Esophagus muscularis mucosa (tissue), 4 donors: ENCODE measurements at places on chromosomes 16 and 17. TPM values are rescaled to one million over a fixed set of nuclear protein-coding genes. Genes with fewer than 3 reads are reported as not detected.

GRCh38 chr16:86387468-86388440, 122.6 kb upstream of the FOXF1 start:
- no peak overlapping the region for H3K4me3 ChIP-seq
- DNase-seq: no peak
- no peaks in the 10 kb centered on the region for H3K27me3 ChIP-seq
- no peak overlapping the region for H3K27ac ChIP-seq
- peaks cover 11% of the 10 kb centered on the region for H3K4me1 ChIP-seq

DNA sequence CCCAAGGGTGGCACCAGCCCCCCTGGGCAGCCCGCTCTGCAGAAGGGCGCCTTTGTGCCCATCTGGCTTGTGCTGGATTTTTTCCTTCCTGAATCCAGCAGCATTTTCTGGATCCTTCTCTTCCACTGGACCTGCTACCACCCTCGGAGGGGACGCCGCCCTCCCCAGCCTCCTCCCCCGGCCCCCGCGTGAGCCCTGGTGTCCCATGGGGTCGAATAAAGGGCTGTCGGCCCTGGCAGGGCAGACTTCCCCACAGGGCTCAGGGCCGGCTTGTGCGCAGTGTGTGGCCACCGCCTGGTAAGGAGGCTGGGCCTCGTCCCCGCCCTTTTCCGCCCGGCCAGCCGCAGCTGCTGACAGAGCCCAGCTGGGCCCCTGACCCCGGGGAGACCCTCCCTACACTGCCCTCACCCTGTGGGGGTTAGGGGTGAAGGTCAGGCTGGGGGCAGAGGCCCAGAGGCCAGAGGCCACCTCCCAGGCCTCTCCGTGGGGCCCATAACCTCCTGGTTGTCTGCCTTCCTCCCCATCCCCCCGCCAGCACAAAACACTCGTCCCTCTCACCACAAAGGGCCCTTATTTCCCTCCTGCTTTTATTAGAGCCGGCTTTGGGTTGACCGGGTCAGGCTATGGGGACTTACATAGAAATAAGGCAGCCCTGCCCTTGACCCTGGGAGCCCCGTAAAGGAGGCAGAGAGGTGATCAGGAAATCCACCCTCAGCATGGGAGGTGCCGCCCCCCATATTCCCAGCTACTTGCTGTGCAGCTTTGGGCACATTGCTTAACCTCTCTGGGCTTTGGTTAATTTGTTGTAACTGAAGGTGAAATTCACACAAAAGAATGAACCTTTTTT, 179.3 kb upstream of the CIBAR2 start:
- H3K4me3 ChIP-seq: no peak overlapping the region
- H3K27ac ChIP-seq: peak overlapping the region; percentile 47
- H3K36me3 ChIP-seq: no peaks in the 10 kb centered on the region
- H3K27me3 ChIP-seq: no peaks in the 10 kb centered on the region
- H3K4me1 ChIP-seq: peaks cover 49% of the 10 kb centered on the region

DNA sequence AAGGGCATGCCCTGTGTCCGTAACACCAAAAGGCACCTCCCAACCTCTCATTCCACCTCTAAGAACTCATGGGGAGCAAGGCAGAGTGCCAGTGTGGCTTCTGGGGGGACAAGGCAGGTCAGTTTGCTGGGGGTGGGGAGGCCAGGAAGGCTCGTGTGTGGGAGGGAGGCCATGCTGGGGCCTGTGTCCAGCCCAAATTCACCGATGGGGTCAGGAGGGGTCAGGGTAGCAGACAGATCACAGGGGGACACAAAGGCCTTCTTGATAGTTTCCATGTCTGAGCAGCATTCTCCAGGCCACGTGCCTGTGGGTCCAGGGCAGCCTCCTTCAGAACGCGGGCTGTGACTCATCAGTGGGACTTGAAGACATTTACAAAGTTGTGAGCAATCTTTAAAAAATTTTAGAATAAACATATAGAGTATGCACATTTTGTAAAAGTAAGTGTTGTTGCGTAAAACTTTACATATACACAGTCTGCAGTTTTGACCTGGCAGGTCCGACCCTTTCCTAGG, 20.9 kb downstream of the SPACA3 start:
- H3K4me1 ChIP-seq: no peaks in the 10 kb centered on the region
- no peak overlapping the region for H3K4me3 ChIP-seq
- DNase-seq: no peak
- no peaks in the 10 kb centered on the region for H3K27me3 ChIP-seq
- H3K27ac ChIP-seq: no peak overlapping the region

DNA sequence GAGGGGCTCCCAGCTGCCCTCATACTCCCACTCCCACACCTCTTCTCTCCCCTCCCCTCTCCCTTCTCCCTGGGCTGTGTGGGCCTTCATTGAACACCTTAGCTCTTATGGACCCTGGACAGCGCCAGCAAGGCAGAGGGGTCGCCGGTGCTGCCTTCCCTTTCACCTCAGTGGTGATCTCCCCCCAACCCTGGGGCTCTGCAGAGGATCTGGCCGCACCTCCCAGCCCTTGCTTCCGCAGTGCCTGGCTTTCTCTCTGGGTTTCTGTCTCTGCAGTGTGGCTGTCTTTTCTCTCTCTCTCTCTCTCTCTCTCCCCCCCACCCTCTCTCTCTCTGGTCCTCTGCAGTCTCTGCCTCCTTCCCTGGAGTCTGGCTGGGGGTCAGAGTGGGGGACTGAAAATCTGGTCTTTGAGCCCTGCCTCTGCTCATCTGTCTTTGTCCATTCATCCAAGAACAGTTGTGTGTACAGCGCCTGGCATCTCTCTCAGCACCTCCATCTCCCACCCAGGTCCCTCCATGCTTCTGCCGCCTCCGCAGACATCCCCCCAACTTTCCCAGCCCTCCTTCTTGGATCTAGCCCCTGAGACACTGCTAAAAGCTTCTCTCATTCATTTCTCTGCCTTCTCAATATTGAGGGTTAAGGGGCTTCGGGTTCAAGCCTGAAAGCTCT, 1.1 kb downstream of the SEZ6L2 start:
- H3K27me3 ChIP-seq: peaks cover 58% of the 10 kb centered on the region
- H3K27ac ChIP-seq: no peak overlapping the region
- no peak for DNase-seq
- H3K4me3 ChIP-seq: no peak overlapping the region

DNA sequence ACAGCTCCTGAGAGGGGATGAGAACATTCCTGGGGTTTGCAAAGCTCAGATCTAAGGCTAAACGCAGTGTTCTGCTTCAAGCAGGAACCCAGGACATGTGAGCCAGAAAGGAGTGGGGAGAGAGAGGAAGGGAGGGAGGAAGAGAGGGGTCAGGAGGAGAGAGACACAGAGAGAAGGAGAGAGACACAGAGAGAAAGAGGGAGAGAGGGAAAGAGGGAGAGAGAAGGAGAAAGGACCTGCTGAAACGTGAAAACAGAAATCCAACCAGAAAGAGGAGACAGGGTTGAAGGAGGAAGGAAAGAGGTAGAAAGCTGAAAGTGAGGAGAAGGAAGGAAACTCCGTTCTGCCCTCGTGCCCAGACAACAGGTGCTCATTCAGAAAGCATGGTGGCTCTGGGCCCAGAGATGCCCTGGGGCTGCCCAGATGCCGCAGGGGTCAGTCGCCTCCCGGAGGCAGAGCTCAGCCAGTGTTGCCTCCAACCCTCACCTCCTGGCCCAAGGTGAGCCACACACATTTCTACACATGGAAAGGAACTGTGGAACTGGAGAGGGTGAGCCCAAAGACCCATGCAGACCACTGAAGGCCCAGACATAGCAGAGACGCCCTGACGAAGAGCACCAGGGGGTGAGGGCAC, 49.0 kb upstream of the ENPP7 start:
- no peaks in the 10 kb centered on the region for H3K4me1 ChIP-seq
- no peak overlapping the region for H3K4me3 ChIP-seq
- H3K27ac ChIP-seq: no peak overlapping the region

- H3K36me3 ChIP-seq: peaks cover 27% of the 10 kb centered on the region
- no peaks in the 10 kb centered on the region for H3K27me3 ChIP-seq
- no peak overlapping the region for H3K4me3 ChIP-seq
- H3K4me1 ChIP-seq: peaks cover 42% of the 10 kb centered on the region
Measured at GRCh38 chr17:50956750-50957523, 90.8 kb upstream of the TOB1 start.

GRCh38 chr16:11032000-11032921, 87.9 kb downstream of the CLEC16A start:
- no peak for DNase-seq
- H3K27me3 ChIP-seq: no peaks in the 10 kb centered on the region
- peaks cover 52% of the 10 kb centered on the region for H3K36me3 ChIP-seq
- H3K4me1 ChIP-seq: peaks cover 27% of the 10 kb centered on the region

DNA sequence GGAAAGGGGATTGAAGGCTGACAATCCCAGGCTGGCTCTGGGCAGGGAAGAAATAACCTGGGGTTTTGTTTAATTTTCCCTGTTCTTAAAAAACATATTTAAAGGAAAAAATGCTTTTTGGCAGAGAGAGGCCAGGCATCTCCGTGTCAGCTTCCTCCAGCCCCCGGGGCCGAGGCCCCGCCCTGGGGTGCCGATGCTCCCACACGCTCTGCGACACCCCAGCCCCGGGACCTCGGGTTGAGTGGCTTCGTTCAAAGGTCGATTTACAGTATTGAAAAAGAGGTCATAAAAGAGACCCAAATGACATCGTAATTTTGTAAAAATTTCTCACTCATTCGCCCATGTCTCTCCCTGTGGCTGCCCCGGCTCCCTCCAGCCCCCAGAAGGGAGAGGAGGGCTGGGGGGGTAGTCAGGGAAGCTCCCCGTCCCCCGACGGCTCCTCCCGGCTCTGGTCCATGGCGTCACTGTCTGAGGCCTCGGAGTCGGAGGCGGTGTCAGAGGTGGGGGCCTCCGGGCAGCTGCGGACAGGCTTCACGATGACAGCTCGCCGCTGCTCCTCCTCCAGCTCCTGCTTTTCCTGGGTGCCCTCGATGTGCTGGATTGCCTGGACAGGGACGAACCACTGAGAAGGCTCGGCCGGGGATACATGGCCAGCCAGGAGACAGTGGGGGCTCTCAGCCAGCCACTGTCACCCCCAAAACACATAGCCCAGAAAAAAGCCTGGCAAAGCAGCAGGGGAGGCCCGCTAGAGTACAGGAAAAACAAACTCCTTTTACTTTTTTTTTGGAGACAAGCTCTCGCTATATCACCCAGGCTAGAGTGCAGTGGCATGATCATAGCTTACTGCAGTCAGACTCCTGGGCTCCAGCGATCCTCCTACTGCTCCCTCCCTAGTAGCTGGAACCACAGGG, 14.9 kb downstream of the TFAP4 start:
- H3K27ac ChIP-seq: no peak overlapping the region
- no peak for DNase-seq
- no peak overlapping the region for H3K4me3 ChIP-seq
- peaks cover 4% of the 10 kb centered on the region for H3K4me1 ChIP-seq

ATP1B2 gene
- 1.6 TPM for total RNA-seq

GRCh38 chr16:13332713-13333255, 431.4 kb downstream of the SHISA9 start:
- no peaks in the 10 kb centered on the region for H3K36me3 ChIP-seq
- no peaks in the 10 kb centered on the region for H3K4me1 ChIP-seq
- H3K27ac ChIP-seq: no peak overlapping the region
- H3K27me3 ChIP-seq: no peaks in the 10 kb centered on the region

CA5A gene
- not detected for total RNA-seq

- no peaks in the 10 kb centered on the region for H3K27me3 ChIP-seq
- H3K27ac ChIP-seq: no peak overlapping the region
- H3K36me3 ChIP-seq: no peaks in the 10 kb centered on the region
- H3K4me1 ChIP-seq: peaks cover 39% of the 10 kb centered on the region
- no peak for DNase-seq
Measured at GRCh38 chr16:50765260-50765659, 23.4 kb downstream of the CYLD start.

DNA sequence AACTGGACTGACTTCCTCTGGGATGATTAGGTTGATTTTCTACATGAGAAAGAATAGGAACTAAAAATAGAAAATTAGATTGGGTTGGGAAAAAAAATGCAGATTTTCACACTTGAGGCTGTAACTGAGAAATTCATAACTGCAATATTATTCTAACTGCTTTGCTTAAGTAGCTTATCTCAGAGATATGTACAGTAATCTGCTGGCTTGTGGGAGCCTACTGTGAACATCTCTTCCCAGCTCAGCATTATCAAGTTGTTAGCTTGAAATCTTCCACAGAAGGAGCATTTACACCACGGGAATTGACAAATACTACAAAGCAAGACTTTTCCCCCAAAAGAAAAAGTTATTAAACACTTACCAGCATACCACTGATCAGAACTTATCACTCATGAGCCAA, 58.9 kb downstream of the CNTNAP4 start:
- DNase-seq: no peak
- no peaks in the 10 kb centered on the region for H3K4me1 ChIP-seq
- H3K27ac ChIP-seq: no peak overlapping the region
- no peak overlapping the region for H3K4me3 ChIP-seq
- H3K36me3 ChIP-seq: no peaks in the 10 kb centered on the region

GRCh38 chr16:72749091-72749490, 298.8 kb downstream of the ZFHX3 start:
- H3K27ac ChIP-seq: no peak overlapping the region
- DNase-seq: no peak
- H3K4me3 ChIP-seq: no peak overlapping the region
- H3K27me3 ChIP-seq: no peaks in the 10 kb centered on the region
- no peaks in the 10 kb centered on the region for H3K4me1 ChIP-seq
